ENCODE measurements at places on chromosomes 3 and 15. TPM values are rescaled to one million over a fixed set of nuclear protein-coding genes. Genes with fewer than 3 reads are reported as not detected.

Gene CLDN11
- 698 TPM for total RNA-seq

Gene TMEM212
- total RNA-seq: not detected

Gene HRG
- not detected for total RNA-seq

Gene SLC38A3
- not detected for total RNA-seq

Gene CMTM7
- total RNA-seq: 46.2 TPM

Data from vein endothelial cell (primary cell).